Activated naive CD8-positive, alpha-beta T cell treated with anti-CD3 and anti-CD28 coated beads, Interleukin-2, amount 10 ng/mL, durations not matched to agents 7 days and 5 days (primary cell): ENCODE measurements at places on chromosomes 3 and 15.

DNA sequence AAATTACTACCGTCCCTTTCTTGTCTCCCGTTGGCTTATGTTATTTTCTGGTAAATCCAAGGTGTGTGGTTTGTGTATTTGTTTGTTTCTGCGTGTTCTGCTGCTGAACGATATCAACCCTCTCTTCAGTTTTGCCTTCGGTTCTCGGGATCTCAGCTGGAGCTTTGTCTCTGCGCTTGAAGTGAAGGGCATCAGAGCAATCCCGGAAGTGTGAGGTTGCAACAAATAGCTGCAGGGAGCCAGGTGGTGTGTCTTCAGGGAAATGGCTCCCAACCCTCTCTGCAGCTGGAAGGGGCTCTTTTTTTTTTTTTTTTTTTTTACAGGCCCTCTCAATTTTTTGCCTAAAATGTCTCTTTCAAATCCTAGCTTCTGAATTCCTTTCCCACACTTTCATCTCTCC, 116.4 kb upstream of the RGMA start:
- no peaks in the 10 kb centered on the region for H3K4me1 ChIP-seq
- H3K36me3 ChIP-seq = no peaks in the 10 kb centered on the region
- no peak for DNase-seq
- H3K27me3 ChIP-seq = peaks cover 12% of the 10 kb centered on the region

DNA sequence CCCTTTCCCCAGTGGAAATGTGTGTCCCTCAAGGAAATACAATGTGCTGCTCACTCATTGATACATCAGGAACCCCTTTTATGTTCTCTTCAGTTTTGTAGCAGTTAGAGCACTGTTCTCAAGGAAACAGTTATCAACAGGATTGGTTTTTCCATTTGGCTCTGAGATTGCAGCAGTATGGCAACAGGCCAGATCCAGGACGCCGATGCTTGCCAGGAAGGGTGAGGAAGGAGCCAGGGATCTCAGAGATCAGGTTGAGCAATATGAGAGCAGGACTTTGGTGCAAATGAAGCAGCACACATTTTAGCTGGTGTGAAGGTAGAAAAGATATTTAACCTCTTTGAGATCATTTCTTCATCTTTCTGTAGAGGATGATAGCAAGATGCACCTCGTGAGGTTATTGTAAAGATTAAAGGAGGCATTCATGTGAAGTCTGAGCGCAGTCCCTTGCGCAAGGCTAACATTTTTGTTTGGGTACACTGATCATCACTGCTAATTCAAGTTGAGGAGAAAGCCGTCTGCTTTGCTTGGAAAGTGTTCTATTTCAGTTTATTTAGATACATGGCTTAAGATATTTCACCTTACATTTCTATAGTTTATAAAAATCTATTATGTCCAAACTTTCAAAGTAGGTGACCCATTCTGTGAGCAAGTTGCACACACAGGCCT, 68.5 kb downstream of the KCNH8 start:
- no peaks in the 10 kb centered on the region for H3K27me3 ChIP-seq
- H3K36me3 ChIP-seq = no peaks in the 10 kb centered on the region
- H3K4me1 ChIP-seq = no peaks in the 10 kb centered on the region

- H3K36me3 ChIP-seq = no peaks in the 10 kb centered on the region
- H3K27ac ChIP-seq = no peak overlapping the region
- no peak for DNase-seq
- H3K4me3 ChIP-seq = no peak overlapping the region
- H3K4me1 ChIP-seq = no peaks in the 10 kb centered on the region
Observed at GRCh38 chr3:83802801-83803200, 1156.0 kb upstream of the CADM2 start.

- no peak overlapping the region for H3K27ac ChIP-seq
- DNase-seq = no peak
- no peaks in the 10 kb centered on the region for H3K4me1 ChIP-seq
Observed at GRCh38 chr15:80494351-80494751, 90.2 kb downstream of the ARNT2 start.

DNA sequence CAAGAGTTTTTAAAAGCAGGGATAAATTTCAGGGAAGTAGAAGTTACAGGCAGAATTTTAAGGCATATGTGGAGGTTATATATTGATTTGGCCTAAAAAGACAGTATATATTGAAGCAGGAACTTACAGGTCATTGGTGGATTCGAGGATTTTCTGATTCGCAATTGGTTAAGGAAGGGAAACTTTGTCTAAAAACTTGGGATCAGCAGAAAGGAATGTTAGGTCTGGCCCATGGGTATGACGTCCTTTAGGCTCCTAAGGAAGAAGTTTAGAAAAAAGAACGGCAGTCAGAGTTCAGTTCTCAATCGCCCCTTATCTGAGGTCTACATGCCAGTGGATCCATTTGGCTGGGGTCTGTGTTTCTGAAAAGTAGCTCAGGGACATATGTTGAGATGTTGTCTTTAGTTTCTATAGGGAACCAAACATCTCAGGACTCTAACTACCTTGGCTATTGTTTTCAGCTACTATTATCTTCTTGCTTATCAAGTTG, 33.2 kb upstream of the ACP3 start:
- no peaks in the 10 kb centered on the region for H3K4me1 ChIP-seq
- no peak for DNase-seq
- H3K27me3 ChIP-seq = peaks cover 6% of the 10 kb centered on the region
- H3K36me3 ChIP-seq = no peaks in the 10 kb centered on the region

- peaks cover 1% of the 10 kb centered on the region for H3K36me3 ChIP-seq
- H3K27me3 ChIP-seq = peaks cover 33% of the 10 kb centered on the region
- H3K27ac ChIP-seq = no peak overlapping the region
- no peak overlapping the region for H3K4me3 ChIP-seq
Observed at GRCh38 chr15:68032672-68033071, 21.4 kb upstream of the PIAS1 start.

GRCh38 chr3:46693038-46693891, at the start of gene ALS2CL:
ALS2CL (minus strand) TSS chr3:46693679; CDS start chr3:46689440, 4,239 bp downstream.
- peak within 1 kb of the TSS; percentile 51 for H3K27ac ChIP-seq
- peaks cover 24% of the 10 kb centered on the region for H3K4me1 ChIP-seq
- H3K4me3 ChIP-seq = peak within 1 kb of the TSS; percentile 78

DNA sequence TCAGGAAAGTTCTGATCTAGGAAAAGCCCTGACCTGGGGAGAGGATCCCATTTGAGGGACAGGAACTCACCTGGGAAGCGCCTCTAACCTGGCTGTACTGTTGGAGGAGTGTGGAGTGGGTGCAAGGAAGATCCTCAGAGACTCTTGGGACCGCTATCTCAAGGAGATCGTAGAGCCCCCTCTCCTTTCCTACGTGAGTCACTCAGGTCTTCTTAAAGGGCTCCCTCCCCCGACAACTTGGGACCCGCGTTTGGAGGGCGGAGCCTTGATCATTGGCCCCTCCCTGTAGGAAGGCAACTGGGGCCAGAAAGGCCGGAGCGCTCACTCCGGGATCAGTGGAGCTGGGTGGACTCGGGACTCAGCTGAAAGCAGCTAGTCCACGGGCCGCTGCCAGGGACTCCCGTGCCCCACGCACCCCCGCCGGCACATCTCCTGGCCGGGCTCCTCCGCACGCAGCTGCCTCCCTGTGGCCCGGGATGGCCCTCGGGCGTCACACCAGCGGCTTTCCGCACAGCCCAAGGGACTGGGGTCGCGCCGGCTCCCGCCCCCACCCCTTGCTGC, 520 bp downstream of the SLC26A6 start:
- peak overlapping the region; percentile 25 for H3K27ac ChIP-seq
- peaks cover 10% of the 10 kb centered on the region for H3K36me3 ChIP-seq

GRCh38 chr3:183264268-183264667, 11.2 kb downstream of the B3GNT5 start:
- DNase-seq = no peak
- peaks cover 2% of the 10 kb centered on the region for H3K4me1 ChIP-seq
- H3K27me3 ChIP-seq = peaks cover 4% of the 10 kb centered on the region
- H3K27ac ChIP-seq = no peak overlapping the region

DNA sequence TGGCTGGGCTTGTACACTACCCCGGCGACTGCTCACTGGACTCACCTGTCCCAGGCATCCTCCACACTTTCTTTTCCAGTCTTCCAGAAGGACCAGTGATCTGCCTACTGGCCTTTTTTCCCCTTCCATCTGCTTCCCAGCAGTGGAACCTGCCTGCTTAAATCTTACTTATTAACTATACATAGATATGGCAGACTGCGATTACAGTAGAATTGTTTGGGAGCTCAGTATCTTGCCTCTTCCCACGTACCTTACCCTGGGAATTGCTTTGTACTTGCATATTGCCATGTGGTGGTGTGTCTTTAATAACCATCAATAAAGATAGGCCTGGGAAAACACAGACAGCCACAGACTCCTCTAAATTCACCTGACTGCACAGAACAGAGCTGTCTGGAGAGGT, 11.8 kb upstream of the HES1 start:
- H3K27me3 ChIP-seq = peaks cover 41% of the 10 kb centered on the region
- no peaks in the 10 kb centered on the region for H3K36me3 ChIP-seq
- DNase-seq = no peak
- H3K4me3 ChIP-seq = no peak overlapping the region
- no peak overlapping the region for H3K27ac ChIP-seq

DNA sequence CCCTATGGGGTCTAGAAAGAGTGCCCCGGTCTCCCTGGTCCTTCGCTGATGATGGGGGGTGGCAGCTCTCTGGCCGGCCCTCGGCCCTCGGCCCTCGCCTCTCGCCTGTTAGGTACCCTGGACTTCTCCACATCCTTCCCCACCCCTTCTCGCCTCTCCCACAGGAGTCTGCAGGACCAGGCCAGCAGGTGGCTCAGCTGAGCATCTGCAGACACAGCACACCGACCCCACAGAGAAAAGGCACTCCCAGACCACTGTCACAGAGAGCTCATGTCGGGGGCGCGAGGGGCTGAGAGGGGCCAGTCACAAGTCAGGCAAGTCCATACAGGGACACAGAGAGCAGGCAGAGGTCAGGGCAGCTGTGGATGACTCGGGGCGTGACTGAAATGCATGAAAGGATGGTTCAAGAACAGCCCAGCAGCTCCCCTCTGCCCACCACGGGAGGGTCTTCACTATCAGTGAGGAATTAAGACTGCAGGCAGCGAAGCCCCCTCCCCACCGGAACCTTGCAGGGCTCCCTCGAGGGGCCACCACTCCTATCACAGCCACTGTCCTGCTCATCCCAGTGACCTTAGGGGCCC, 181.7 kb upstream of the NSMCE3 start:
- peaks cover 10% of the 10 kb centered on the region for H3K27me3 ChIP-seq
- H3K36me3 ChIP-seq = no peaks in the 10 kb centered on the region
- no peak overlapping the region for H3K4me3 ChIP-seq
- H3K27ac ChIP-seq = no peak overlapping the region
- DNase-seq = no peak

GRCh38 chr3:123930445-123930844, 30.6 kb downstream of the CCDC14 start:
- peaks cover 17% of the 10 kb centered on the region for H3K36me3 ChIP-seq
- no peak overlapping the region for H3K27ac ChIP-seq
- no peaks in the 10 kb centered on the region for H3K27me3 ChIP-seq

DNA sequence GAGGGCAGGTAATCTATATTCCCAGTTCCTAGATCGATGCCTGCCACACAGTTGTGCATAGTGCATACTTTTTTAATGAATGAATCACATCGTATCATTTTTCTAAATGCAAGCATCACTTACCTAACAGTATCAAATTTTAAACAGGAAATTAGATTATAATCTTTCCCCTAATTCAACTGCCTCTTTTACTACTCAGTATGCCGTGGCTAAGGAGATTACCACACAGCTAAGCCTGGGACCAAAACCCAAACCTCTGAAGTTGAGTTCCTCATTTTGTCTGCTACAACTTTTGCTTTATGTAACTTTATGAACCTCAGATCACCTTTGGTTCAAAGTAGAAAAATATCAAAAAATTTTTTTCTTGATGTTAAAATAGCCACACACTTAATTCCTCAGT, 53.2 kb upstream of the FNDC3B start:
- no peak for DNase-seq
- no peak overlapping the region for H3K27ac ChIP-seq

- H3K4me1 ChIP-seq = peaks cover 4% of the 10 kb centered on the region
- H3K27me3 ChIP-seq = peaks cover 3% of the 10 kb centered on the region
- H3K27ac ChIP-seq = no peak overlapping the region
- H3K4me3 ChIP-seq = no peak overlapping the region
- no peaks in the 10 kb centered on the region for H3K36me3 ChIP-seq
Observed at GRCh38 chr3:179438841-179439240, 12.4 kb downstream of the GNB4 start.

DNA sequence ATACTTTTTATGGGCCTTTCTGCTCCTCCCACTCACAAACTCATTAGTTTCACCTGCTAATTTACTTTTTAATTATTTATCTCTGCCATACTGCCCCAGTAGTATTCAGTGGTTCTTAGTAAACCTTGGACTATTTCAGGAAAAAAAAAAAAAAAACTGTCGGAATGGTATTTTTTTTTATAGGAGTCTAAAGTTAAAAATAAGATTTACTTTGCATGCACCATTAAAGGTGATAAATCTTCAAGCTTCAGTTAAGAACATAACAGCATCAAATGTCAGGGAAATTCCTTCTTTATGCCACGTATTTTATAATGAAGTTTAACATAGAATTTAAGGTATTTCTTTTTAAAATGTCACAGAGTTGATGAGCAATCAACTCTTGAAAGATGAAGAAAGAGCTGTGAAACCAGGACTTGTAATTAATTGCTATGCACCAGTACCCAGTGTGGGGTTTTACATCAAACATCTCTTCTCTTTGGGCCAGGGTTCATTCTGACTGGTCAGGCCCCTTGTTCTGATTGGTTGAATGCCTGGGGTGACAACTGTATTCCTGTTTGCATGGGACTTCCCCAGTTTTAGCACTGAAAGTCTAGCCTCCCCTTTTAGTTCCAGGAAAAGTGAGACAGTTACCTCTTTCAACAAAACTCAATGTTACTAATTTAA, 40.3 kb upstream of the PTPRG start:
- H3K4me3 ChIP-seq = no peak overlapping the region
- DNase-seq = no peak
- no peaks in the 10 kb centered on the region for H3K36me3 ChIP-seq
- H3K27ac ChIP-seq = no peak overlapping the region

DNA sequence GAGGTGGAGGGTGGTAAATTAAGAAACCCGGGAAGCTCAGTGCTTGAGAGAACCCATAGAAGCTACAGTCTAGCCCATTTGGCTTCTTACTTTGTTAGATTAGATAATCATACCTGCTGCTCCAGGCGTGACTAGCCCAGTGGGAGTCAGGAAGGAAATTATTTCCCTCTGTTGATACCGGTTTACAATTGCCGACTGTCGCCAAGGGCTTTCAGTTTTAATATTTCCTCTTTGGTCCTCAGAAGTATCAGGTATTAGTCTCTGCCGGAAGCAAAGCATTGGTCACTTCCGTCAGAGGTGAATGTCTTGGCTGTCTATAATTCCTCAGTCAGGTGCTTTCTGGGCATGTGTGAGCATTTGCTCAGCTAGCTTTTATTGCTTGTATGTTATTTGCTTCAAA, 75.2 kb downstream of the LPP start:
- no peak overlapping the region for H3K27ac ChIP-seq
- no peak for DNase-seq
- H3K36me3 ChIP-seq = peaks cover 45% of the 10 kb centered on the region
- H3K27me3 ChIP-seq = no peaks in the 10 kb centered on the region
- H3K4me1 ChIP-seq = peaks cover 5% of the 10 kb centered on the region
- no peak overlapping the region for H3K4me3 ChIP-seq

GRCh38 chr3:98602078-98602678, 8.8 kb upstream of the CPOX start:
- H3K4me1 ChIP-seq = peaks cover 6% of the 10 kb centered on the region
- no peak for DNase-seq
- no peak overlapping the region for H3K27ac ChIP-seq
- H3K27me3 ChIP-seq = peaks cover 4% of the 10 kb centered on the region

- DNase-seq = no peak
- no peaks in the 10 kb centered on the region for H3K4me1 ChIP-seq
- H3K36me3 ChIP-seq = no peaks in the 10 kb centered on the region
- no peaks in the 10 kb centered on the region for H3K27me3 ChIP-seq
- no peak overlapping the region for H3K4me3 ChIP-seq
Observed at GRCh38 chr3:77063423-77063822, 23.5 kb downstream of the ROBO2 start.
